Foreskin fibroblast (primary cell): ENCODE measurements at places on chromosomes 3 and 15.
A peak's percentile ranks its signal among the peaks of the same experiment; 100 is the strongest.

- DNase-seq: peak; percentile 20
Observed at GRCh38 chr3:183100376-183100775, 1.1 kb upstream of the MCCC1 start.

DNA sequence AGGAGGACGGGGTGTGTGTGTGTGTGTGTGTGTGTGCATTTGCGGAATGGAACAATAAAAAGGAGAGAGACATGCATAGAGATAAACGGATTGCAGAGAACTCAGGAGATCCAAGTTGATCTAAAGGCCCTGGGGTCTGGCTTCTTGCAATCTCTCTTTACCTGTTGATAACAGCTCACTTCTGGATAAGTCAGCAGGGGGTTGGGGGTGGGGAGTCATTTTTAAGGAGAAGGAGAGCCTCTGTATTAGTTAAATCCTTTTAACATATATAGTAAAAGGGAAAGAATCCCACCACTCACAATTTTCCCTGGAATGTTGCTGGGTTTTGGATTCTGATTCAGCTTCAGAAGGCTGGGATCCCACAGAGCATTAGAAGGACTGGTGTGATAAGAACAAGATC, 87.5 kb upstream of the MITF start:
- no peak for DNase-seq

GRCh38 chr3:3816034-3816433, 16.8 kb downstream of the LRRN1 start:
- DNase-seq: no peak

- DNase-seq: no peak
Observed at GRCh38 chr3:176927706-176928581, 269.3 kb downstream of the TBL1XR1 start.

DNA sequence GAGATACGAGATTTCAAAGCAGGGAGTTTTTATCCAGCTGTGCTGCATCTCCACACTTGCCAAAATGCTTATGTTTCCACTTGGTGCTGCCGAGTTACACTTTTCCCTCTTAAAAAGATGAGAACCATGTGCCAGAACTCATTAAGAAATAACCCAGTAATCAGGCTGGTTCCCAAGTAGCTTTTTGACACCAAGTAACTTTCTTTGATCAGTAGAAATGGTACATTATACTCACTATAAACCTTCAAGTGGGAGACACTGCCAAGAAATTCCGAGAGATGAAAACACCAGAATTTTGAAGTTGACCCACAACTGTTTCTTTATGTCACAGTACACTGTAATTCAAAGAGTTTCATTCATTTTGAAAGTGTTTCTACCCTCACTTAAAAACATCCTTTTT, 164.6 kb upstream of the CCDC54 start:
- DNase-seq: no peak

DNA sequence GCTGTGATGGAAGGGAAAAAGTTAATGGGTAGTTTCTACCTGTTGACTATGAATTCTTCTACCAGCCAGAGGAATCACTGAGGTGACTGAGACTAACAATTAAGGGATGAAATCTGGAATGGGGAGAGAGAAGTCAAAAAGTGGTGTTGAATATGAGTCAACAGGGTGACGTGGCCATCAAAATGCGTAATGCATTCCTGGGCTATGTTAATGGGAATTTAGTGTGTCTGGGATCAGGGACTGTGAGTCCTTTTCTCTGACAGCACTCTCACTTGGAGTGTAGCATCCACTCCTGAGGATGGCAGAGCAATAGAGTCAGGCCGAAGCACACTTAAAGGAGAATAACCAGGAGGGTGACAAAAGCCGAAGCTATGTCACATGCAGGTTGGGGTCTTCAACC, 60.4 kb downstream of the MESD start:
- peak; percentile 56 for DNase-seq

DNA sequence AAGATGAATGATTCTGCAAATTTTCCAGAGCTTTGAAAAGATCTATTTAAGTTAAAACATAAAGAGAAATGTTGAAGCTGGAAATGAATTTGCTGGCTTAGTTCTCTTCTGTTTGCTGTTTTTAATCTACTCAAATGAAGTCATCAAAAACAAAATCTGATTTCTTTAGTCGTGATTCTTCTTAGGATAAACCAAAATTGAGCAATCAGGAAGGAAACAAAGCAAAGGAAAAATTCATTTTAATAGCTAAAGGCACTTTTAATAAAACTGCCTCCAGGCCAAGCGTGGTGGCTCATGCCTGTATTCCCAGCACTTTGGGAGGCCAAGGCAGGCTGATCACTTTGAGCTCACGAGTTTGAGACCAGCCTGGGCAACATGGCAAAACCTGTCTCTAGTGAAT, 91.2 kb downstream of the DUT start:
- DNase-seq: peak; percentile 47

DNA sequence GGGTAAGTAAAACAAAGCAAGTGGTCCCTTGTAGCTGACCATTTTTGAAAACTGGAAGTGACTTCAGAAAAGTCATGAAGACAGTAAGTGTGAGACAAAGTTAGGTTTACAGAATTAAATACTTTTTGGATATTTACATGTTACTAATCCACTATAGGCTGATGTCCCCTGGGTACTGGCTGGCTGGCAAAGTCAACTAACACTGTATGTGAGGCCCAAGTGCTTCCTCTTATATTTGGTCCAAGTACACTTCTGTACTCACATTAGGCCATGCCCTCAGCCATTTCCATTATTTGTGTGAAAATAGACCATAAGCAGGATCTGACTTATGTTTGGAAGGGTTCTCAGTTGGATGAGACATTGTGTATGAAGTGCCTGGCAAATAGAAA, 5.5 kb upstream of the LEKR1 start:
- DNase-seq: peak; percentile 19

- DNase-seq: no peak
Observed at GRCh38 chr3:100289339-100289738, 28.5 kb downstream of the TBC1D23 start.

- no peak for DNase-seq
Observed at GRCh38 chr3:9078561-9079240, 115.4 kb upstream of the RAD18 start.

GRCh38 chr3:141875893-141876380, 506 bp upstream of the ATP1B3 start:
- peak; percentile 31 for DNase-seq

GRCh38 chr3:159886050-159886449, 102.6 kb upstream of the IL12A start:
- DNase-seq: no peak

GRCh38 chr15:60328852-60329443, 68.8 kb downstream of the ANXA2 start:
- DNase-seq: no peak

DNA sequence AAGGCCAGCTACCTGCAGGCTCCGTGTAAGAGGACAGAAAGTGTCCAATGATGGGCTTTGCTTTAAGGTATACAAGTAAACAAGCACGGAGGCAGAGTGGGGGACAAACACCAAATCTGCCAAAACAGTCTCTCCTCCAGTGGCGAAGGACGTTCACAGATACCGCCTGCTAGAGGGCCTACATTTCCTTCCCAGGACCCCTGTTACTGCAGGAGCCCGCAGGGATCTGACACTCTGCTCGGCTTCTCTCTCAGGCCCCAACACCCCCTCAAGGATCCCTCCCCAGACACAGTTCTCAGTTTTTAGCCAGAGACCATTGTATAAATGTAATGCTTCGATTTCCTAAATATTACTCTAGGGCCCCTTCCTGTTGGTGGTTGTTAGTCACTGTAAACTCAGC, 46.0 kb upstream of the VGLL4 start:
- DNase-seq: no peak

DNA sequence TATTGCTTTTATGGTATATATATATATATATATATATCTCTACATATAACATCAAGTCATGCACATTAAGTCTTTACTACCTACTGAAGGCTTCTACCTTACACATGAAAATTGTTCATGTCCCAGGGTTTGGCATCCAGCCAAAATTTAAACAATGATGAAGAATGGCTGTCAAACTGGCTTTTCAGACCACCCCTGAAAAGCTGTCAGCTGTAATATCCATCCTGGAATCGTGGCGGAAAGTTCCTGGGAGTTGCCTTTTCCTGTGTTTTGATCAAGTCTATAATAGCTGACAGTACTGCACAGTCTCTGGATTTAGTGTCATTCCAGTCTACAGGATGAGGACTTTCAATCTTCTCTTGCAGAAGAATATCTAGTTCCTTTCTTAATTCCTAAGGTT, 48.3 kb downstream of the DHX36 start:
- DNase-seq: no peak

- no peak for DNase-seq
Observed at GRCh38 chr15:62211348-62211747, 46.3 kb upstream of the C2CD4B start.

GRCh38 chr15:70101459-70102113, 3.9 kb upstream of the TLE3 start:
- peak; percentile 81 for DNase-seq

DNA sequence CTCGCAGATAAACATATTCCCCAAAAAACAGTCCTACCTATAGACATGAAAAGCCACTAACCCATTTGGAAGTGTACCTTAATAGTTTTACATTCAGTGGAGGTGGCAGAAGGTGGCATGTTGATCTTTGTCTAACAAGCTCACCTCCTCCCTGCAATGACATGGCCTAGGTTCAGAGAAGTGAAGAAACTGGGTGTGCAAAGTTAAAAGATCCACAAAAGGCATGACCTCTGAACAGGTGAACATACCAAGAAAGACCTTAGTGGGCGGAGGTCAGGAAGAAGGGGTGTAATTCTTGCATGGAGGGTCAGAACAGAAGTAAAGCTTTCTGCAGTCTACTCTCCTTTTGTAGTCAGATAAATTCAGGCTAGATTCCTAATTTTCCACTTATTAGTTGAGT, 822 bp downstream of the MRPL3 start:
- DNase-seq: no peak

- DNase-seq: no peak
Observed at GRCh38 chr3:2454865-2455264, 356.2 kb downstream of the CNTN4 start.

DNA sequence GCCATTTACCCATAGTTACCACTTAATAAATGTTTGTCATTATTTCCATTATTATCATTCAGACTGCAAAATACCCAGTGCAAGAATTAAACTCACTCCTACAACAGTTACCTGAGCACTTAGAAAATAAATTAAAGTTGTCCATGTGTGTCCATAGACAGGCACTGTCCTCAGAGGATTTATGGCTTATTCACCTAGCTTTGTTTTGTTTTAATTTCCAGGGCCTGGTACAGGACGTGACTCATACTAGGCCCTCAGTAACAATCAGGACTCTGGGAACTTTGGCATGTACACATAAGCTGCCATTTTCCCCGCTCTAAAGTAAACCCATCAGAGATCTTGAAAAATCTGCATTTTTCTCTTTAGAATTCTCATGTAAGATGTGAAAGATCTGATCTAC, 458.5 kb upstream of the ARRDC4 start:
- DNase-seq: peak; percentile 25

DNA sequence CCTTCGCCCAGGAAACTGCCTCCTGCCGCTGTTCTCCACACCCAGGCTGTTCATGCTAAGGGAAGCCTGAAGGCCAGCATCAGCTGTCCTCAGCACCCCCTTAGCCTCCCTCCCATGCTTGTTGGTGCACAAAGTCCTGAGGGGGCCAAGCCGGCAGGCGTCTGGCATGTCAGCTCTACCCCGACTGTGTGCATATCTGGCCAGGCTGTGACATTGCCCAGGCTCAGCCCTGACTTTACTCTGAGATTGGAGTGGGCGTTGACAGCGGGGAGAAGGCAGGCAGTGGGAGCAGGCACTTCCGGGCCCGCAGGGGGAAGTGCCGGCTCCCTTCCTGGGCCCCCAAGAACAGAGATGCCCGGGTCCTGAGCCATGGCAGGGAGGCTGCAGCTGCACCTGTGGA, 492.2 kb downstream of the AGBL1 start:
- DNase-seq: no peak

- no peak for DNase-seq
Observed at GRCh38 chr15:99487337-99487730, 78.5 kb upstream of the MEF2A start.

GRCh38 chr3:52231502-52232278, 6.2 kb upstream of the TLR9 start:
- DNase-seq: no peak

DNA sequence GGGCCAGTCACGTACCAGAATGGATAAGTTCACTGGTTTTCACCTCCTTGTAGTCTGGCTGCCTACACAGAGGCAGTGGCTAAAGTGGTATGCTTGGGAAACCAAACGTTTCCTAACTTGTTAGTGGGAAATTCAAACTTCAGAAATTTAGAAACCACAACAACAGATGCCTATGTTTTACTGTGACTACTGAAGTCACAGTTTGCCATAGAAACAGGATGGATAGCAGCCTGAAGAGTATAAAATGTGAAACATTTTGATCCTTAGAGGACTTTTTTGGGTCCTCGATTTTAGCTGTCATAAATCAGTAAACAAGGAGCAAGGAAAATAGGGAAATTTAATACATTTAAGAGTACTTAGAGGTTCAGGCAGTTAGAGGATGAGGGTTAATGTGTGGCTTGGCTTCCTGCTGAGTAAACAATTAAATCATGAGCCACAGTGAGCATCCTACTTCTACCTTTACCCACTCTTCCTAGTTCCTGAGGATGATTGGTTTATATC, 48.6 kb downstream of the CMSS1 start:
- peak; percentile 81 for DNase-seq

DNA sequence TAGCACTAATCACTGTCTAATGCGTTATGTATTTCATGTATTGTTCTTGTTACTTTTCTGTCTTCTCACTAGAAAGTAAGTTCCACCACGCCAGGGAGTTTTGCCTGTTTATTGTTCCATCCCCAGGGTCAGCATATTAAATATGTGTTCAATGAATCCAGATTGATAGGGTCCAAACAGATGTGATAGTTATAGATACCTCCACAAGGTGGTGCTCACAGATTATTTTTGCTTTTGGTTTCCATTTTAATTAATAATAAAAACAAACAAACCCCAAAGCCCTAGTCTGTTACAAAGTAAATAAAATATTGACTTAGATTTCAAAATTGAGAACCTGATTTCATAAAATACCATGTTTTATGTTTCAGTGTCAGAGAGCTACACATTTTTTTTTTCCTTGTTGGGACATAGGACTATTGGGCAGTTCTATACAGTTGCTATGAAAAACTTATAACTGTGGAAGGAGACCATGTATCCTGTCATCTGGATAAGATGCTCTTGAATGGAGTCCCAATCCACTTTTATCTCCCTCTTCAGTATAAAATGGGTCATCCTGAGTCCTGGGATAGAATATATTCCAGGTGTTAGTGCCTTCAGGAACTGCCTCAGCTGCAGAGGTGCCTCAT, 12.4 kb downstream of the OTOL1 start:
- DNase-seq: no peak

DNA sequence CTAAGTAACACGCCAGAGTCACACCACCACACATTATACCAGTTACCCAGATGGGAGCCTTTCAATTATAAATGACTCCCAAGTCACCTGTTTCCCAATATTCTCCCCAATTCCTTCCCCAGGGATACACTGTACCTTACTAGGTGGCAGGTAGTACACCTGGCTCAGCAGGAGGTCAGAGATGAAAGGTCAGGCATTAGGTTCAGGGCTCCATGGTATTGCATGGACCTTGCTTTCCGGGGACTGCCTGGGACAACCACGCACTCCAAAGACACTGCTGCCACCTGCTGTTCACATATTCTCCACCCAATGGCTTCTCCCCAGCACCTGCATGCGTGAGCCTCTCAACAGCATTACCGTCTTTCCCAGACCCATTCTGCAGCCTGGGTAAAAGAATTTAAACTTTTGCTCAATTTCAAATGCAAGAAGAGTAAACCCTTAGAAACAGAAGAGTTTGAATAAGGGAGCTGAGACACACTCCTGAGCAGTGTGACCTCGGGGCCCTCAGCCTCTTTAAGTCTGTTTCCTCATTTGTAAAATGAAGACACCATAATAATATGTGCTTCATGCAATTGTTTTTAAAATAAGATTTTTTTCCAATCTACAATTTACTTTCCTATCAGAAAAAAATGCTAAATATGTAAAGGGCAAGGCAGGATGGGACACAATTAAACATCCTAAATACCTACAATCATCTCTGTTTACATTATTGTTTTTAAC, 28.0 kb upstream of the LACTB start:
- peak; percentile 61 for DNase-seq
